Brain (organoid and tissue), 16 donors: ENCODE measurements at places on chromosomes 13 and 19.
A peak's percentile ranks its signal among the peaks of the same experiment; 100 is the strongest.

DNA sequence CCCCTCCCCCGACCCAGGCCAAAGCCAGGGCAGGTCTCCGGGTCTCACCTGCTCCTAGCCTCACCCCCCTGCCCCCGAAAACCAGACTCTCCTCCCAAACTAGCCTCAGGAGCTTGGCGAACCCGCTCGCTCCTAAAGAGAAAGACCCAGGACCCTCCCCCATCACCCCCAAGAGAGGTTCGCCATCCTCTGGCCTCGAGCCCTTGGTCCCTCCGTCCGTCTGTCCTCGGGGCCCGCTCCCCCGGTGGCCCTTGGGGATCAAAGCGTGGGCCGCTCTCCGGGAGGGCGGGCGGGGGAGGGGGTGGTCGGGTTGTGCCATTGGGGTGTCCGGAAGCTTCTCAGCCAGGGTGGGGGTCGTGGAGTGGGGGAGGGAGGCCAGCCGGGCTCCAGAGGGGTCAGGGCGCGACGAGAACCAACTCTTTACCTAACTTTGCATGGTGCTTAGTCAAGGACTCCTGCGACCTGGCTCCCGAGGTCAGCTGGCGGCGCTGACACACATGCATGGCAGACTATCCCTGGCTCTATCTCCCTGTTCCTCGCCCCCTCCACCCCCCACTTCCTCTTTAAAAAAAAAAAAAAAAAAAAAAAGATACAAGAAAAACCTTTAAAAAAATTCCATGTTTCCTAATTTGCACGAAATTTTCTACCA lies 15.6 kb downstream of the SMIM24 start:
- no peak for DNase-seq

DNA sequence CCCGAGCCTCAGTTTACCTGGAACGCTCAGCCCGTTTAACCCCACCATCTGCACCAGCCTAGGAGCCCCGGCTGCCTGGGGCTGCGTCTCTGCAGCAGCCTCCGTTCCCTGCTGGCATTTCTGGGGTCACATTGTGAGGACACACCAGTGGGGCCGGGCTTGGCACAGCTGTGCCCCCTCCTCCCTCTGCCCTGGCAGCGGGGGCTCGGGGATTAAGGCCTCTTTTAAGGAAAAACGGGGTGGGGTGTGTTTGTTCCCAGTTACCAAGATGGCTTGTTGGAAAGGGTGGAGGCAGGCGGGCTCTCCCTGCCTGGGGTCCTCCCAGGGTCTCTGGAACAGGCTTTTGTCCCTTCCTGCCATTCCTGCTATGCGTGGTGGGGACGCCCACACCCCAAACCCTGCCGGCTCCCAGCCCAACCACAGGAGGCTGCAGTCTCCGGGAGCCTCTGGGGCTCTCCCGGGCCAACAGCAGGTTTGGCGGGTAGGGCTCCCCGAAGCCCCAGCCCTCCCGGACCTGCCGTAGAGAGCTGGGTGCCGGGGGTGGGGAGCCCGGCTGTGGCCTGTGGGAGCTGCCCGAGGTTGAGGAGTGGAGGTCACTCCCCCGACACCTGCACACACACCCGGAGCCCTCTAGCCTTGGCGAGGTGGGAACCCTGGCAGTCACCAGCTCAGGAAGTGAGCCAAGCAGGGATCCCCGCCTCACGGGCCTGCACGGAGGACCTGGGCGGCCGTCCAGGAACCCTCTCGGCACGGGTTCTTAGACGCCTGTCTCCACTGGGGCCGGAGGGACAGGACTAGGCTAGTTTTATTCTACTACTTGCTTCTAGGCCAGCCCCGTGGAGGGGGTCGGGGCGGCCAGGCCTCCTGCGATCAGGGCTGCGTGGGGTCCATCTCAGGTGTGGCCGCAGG lies 36.9 kb downstream of the GADD45B start:
- DNase-seq = no peak

DNA sequence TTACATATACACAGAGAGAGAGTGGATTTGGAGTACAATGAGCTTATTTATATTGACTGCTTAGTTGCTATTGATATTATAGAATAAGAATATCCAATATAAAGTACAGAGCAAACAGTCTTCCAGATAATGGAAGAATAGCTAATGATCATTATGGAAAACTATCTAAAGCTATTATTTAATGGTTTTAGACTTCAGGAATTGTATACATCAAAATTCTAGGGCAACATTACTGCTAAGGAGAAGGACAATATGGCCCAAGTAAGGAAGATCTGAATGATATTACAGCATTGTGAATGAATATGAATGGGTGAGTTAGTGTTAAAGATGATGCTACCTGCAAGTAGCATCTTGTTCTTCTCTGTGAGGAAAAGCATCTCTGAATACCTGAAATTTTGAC lies 604.2 kb upstream of the PCDH20 start:
- no peak for DNase-seq

DNA sequence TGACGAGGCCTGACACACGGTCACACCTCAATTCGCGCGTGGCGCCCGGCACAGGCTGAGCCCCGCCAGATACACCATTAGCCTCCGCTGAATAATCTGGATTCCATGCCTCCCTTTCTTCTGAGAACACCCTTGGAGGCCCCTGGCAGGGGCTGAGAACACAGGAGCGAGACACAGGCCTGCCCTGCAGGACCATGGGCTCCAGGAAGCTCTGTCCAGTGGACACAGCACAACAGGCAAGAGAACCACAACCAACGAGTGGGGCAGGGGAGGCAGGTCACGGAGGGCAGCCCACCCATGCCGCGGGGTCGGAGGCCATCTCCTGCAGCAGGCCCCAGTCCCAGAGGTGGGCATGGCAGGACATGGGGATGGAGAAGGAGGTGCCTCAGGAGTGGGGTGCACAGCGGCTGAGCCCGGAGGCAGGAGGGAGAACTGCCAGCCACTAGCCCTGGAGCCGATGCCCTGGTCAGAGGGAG lies 75.8 kb upstream of the C13orf46 start:
- no peak for DNase-seq

DNA sequence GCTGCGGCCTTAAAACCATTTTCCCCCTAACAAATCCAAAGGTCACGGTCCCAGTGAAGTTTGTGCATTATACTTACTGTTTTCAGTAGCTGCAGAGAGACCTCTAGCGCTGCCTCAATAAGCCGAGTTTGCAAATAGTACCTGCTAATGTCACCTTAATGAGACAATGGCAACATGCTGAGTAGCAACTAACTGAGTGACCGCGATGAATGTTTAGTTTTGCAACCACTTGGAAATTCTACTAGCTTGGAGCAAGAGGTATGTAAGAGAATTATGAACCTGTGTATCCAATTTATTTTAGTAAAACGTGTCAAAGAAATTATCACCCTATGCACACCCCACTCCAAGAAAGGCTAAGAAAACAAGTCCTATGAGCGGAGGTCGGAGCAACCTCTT lies 1.2 kb downstream of the KPNA3 start:
- peak; percentile 26 for DNase-seq
